ENCODE measurements at places on chromosomes 1 and 21. TPM values are rescaled to one million over a fixed set of nuclear protein-coding genes. Genes with fewer than 3 reads are reported as not detected.

GJA4 gene
- not detected for total RNA-seq

CD84 gene
- total RNA-seq = 65.5 TPM

GPR25 gene
- total RNA-seq = 0.86 TPM

CDC42SE1 gene
- total RNA-seq = 139 TPM

EGLN1 gene
- total RNA-seq = 10.7 TPM

CRNN gene
- not detected for total RNA-seq

ZNF648 gene
- total RNA-seq = not detected

CHI3L2 gene
- total RNA-seq = 23.6 TPM

TTLL10 gene
- 0.16 TPM for total RNA-seq

HTR1D gene
- total RNA-seq = not detected

OR2T10 gene
- total RNA-seq = 3.1 TPM

SH3D21 gene
- 9.9 TPM for total RNA-seq

HSF2BP gene
- total RNA-seq = 0.61 TPM

CDA gene
- not detected for total RNA-seq

TRIM46 gene
- total RNA-seq = 1.9 TPM

DCST1 gene
- total RNA-seq = not detected

PYHIN1 gene
- total RNA-seq = 5.4 TPM

AGO3 gene
- total RNA-seq = 30.7 TPM

HPCA gene
- not detected for total RNA-seq

AQP10 gene
- total RNA-seq = not detected

ASAP3 gene
- 3.1 TPM for total RNA-seq

KIAA1614 gene
- 0.38 TPM for total RNA-seq

KIF14 gene
- 0.38 TPM for total RNA-seq

C1orf94 gene
- total RNA-seq = not detected

PFKL gene
- total RNA-seq = 167 TPM

ARTN gene
- total RNA-seq = not detected

MCOLN2 gene
- 60.1 TPM for total RNA-seq

OVAAL gene
- not detected for total RNA-seq

GPR3 gene
- not detected for total RNA-seq

CYP2J2 gene
- 0.54 TPM for total RNA-seq

CSF3R gene
- total RNA-seq = 0.12 TPM

FCRL4 gene
- total RNA-seq = 6.3 TPM
